ENCODE measurements at places on chromosomes 2 and 18.

GRCh38 chr2:219119422-219120043, 41.1 kb downstream of the NHEJ1 start:
- DNase-seq: peak; percentile 86

DNA sequence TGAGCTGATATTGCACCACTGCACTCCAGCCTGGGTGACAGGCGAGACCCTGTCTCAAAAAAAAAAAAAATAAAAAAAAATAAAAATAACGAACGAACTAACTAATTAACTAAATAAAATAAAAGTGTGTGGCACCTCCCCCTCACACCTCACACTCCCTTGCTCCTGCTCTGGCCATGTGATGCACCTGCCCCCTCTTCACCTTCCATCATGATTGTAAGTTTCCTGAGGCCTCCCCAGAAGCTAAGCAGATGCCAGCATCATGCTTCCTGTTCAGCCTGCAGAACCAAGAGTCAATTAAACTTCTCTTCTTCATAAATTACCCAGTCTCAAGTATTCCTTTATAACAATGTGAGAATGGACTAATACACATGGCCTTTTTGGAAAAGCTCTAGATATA, 232.1 kb downstream of the TGIF1 start:
- DNase-seq: no peak

- no peak for DNase-seq
These were observed 83.7 kb upstream of the GALNT5 start for GRCh38 chr2:157173740-157174184.

DNA sequence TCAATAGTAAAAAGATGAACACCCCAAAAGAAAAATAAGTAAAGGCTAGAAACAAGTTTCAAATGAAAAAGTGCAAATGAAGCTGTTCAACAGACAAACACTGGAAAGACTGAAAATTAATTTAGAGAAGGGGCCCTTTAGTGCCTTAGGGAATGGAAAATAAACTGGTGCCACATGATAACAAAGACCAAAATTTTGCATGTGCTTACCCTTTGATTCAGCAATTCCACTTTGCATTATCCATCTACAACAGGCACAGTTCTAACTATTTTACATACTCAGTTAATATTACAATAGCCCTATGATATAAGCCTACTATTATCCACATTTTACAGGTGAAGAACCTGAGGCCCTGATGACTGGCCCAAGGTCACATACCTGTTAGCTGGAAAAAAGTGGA, 183.9 kb downstream of the NBAS start:
- peak; percentile 27 for DNase-seq

DNA sequence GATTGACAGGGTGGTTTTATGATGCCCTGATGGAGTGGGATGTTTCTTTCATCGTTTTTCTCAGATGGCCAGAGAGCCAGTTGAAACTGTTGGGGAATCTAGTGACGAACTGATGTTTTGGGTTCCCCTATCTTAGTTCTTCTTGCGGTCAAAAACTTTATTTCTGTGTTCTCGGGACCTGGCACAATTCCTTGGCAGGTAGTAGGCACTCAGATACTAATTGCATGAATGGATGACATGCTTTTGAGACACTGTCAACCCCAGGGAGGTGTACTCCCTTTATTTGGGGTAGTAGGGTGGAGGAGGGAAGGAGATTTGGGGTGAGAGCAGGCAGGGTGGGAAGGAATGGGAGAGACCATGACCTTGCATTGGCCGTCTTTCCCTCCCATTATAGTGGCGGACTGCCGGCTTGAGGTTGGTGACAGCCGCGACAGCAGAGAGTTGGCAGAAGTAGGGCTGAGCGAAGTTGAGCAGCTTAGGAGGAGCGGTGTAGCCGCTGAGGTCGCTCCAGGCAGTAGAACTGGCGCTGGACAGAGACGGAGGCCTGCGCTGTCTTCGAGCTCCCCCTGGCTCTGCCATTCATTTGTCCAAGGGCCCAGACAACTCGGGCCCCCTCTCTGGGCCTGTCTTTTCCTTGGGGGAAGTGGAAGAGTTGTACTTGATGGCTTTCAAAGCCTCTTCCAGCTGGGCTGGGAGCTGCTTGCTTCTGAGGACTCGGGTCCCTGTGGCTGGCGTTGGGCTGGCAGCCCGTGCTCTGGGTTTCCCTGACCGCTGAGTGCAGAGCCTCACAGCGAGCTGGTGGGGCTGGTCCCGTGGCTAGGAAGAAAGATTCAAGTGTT, 2.6 kb downstream of the TET3 start:
- DNase-seq: peak; percentile 79

DNA sequence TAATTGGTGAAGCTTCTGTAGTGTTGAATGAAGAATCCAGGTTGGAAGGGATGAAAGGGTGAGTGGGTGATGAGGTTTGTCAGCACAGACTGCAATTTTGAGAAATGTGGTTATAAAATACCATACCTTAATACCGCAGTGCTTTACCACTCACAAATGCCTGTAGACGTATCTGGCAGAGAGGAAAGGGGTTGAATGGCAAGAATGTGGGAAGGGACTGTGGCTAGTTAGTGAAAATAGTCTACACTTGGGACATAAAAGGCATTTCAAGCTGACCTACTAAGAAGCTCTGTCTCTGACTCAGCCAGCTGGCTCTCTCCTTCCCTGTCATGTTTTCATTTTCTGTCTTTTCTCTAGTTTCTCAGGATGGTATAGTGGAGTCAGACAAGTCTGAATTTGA, 25.1 kb downstream of the CDK15 start:
- no peak for DNase-seq

DNA sequence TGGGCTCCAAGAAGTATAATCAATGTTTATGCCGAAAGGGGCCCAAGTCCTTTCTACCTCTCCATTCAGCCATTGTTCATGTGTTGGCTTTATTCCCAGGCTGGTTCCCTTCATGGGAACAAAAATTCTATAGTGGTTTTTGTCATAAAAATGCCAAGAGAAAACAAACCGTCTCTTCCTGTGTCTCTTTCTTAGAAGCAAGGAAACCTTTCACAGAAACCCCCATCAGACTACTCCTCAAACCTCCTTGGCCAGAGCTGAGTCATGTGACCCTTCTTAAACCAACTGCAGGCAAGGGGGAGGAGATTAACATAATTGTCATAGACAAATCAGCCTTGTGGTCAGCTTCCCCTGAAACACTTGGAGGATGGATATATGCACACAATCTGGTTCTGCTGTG, 75.1 kb upstream of the TANK start:
- DNase-seq: peak; percentile 5

DNA sequence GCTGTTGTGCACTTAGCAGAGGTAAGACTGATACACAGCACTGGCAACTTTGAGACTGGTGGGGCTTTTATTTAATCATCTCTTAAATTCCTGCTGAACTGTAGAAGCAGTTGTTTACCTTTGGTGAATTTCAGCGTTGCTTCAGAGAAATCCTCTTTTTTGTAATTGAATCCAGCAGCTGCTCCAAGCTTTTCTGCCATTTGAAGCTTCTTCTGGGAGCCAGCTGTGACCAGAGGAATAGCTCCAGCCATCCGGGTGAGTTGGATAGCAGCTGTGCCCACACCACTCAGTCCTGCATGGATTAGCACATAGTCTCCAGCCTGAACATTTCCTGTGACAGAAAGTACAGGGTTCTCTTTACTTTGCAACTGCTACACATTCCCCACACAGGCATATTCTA, 3.9 kb downstream of the TP53I3 start:
- no peak for DNase-seq

- DNase-seq: peak; percentile 36
These were observed 67.4 kb downstream of the MEP1B start for GRCh38 chr18:32257084-32257785.

DNA sequence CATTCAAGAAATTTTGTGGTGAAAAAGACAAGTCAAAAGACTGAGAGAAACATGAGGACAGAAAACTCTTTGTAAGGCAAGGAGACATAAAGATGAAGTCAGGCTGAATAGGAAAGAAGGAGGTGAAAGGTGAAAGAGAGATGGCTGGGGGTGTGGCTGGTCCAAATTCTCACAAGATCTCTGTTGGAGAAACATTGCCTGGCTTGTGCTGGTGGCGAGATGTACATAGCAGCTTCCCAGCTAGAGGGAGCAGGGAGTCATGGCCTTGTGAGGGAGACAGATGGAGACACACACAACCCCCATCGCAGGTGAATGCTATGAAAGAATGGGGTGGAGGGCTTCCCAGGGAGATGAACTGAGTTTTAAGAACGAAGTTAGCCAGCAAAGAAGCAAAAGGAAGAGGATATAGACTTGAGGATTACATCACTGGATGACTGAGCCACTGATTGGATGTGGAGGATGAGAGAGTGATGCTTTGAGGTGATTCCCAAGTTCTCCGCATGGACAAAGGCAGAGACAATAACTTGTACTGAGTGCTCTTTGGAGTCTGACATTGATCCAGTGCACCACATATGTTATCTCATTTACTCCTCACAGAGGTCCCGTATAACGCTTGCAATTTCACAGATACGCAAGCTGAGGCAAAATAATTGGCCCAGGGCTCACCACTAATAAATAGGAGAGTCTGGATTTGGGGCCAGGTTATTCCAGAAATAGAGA, 3.7 kb upstream of the EMX1 start:
- DNase-seq: no peak

- no peak for DNase-seq
These were observed 44.5 kb upstream of the CXCR4 start for GRCh38 chr2:136162438-136162837.

DNA sequence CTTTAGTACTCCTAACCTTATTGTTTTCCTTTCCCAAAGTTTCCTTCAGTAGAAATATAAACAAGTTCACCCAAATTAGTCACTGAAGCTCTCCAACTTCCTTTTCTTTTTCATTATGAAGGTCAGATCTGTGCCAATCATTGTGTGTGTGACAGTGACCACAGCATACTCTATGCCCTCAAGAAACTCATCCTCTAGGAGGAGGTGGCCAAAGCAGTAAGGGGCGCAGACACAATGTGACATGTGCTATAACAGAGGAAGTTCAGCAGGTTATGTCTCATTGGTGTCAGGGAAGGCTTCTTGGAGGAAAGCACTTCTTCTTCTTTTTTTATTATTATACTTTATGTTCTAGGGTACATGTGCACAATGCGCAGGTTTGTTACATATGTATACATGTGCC, 60.0 kb upstream of the PSME4 start:
- DNase-seq: no peak

DNA sequence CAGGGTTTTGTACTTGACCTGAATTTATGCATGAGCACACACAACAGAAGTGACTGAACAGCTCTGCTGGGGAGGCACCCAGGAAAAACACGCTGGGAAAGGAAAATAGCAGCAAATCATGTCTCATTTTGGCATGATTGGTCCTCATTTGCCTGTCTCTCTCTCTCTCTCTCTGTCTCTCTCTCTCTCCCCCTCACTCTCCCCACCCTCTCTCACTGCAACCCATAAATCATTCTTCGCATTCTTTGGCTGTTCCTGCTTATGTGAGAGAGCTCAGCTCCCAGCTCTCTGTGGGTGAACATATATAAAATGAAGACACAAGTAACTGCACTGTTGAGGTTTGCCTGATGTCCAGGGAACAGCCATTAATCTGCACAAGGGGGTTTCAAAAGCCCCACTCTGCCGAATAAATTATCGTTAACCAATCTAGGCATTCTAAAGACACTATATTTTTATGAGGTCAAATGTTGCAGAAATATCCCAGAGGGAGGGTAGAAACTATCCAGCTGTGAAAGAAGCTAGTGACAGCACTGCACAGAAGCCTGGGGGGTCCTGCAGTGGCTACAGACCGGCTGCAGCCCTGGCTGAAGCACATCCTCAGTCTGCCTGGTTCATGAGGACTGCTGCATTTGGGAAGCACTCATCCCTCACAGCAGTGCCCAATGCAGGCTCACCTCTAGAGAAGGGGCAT, 260.3 kb downstream of the AFF3 start:
- no peak for DNase-seq

GRCh38 chr18:24208270-24209035, 69.6 kb downstream of the CABYR start:
- DNase-seq: no peak

DNA sequence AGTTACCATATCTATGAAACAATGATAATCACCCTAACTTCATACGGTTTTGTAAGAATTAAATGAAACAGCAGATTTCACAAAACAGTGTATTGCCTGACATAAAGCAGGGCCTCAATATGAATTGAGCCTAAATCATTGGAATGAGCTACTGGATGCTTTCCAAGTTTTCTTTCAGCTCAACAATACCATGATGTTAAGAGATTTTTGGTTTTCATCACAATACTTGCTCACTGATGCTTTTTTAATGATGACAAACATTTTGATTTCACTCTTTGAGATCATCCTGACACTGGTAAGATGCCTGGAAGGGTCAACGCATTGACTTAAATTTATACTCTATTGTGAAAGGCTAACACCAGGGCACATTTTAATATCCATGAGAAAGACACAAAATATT, 377.5 kb downstream of the ZNF521 start:
- DNase-seq: no peak

- DNase-seq: no peak
These were observed 198.1 kb downstream of the IKZF2 start for GRCh38 chr2:212953170-212953920.

GRCh38 chr2:163800951-163801381, 65.2 kb upstream of the FIGN start:
- DNase-seq: no peak

DNA sequence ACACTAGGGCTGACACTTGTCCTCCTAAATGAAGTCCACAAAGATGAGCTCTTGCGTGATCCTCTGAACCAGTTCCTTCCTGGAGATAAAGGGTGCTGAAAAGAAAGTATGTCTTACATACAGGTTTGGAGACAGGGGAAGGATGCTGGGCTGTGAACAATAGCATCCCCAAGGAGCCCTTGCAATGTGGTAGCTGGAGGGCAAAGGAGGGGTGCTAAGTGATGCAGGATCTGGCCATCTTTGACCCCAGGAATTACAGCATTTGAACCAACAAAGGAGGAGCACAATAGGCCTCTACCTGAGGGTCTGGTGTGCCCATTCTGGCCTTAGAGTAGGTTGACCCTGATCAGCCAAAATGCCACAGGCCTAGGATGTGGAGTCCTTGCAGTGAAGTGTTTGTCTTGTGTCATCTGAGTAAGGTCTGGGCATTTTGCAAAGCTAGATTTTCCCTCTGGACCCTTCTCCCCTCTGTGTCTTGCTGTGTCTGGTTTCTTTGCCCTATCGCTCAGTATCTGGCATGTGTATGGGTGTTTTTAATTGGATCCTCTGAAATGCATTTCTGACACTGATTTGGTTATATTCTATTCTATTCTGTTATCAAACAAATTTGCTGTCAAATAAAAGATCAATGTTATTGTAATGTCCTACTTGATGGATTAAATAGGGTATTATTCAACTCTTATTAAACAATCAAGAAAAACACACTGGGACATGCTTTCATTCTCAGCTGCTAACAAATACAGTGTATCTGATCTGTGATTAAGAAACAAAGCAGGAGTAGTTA, 364.8 kb upstream of the MEIS1 start:
- DNase-seq: no peak

DNA sequence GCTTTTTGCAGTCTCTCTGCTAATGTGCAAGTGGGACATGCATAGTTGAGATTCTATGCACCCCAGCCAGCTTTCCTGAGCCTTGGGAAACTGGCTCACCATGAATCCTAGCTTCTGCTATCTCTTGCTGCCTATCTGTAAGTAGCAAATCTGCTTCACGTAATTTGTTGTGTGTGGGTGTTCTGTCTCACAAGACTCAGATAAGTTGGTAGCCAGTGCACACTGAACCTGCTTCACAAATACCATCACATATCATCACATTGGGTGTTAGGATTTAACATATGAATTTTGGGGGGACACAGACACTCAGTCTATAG, 13.9 kb upstream of the VRK2 start:
- DNase-seq: no peak

All from hematopoietic multipotent progenitor cell treated with erythropoietin and hydrocortisone succinate and interleukin-3 and kit ligand, for 6 days (in vitro differentiated cells).